ENCODE measurements at places on chromosomes 2 and 18. TPM values are rescaled to one million over a fixed set of nuclear protein-coding genes. Genes with fewer than 3 reads are reported as not detected.

The EGR4 gene
- 0.31 TPM for polyA plus RNA-seq

The AMER3 gene
- polyA plus RNA-seq = 0.26 TPM

- no peak for DNase-seq
These were observed 70.1 kb downstream of the NABP1 start for GRCh38 chr2:191748059-191748461.

DNA sequence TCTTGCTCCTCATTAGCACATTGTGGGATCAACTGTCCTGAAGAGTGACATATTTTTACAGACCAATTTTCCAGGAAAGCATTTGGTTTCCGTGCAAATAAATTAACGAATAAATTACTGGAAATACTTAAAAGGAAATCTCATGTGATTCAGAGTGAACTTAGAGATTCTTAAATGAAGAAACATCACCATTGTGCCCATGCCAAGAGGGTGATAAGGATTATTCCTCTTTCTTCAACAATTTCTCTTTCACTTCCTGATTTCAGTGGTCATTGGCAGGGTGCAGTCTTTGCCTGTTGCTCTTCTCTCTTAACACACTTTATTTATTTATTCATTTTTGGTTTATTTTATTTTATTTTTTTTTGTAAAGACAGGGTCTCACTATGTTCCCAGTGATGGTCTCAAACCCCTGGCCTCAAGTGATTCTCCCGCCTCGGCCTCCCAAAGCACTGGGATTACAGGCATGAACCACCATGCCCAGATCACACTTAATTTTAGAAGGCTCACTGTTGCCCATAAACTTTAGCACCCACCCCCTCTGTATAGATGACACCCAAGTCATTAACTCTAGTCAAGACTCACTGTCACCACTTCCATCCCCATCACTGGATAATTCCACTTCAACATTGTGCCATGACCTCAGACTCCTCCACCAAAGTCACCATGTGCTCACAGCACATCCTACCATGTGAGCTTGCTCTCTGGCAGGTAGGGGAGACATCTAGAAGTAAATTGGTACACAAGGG is 92.6 kb upstream of the CERS6 start:
- DNase-seq = no peak

DNA sequence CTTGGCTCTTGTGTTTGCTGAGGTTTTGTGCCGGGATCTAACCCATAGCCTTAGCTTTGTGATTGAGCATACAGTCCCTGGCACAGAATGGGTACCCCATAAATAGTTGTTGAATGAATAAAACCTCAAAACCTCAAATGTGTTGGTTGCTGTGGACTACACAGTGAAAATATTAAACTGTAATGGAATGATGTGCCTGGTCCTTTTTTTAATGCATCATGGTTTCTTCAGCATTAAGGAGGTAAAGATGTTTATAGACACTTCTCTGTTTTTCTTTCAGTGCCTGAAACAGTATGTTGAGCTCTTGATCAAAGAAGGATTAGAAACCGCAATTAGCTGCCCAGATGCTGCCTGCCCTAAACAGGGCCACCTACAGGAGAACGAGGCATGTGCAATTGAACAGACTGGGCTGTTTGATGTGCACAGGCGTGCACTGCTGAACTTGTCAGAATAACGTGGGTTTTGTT is 97.0 kb downstream of the RNF144A start:
- DNase-seq = peak; percentile 51

GRCh38 chr2:42960842-42961180 is 168.4 kb upstream of the HAAO start:
- peak; percentile 49 for DNase-seq

- peak; percentile 70 for DNase-seq
These were observed 17.9 kb downstream of the CYP26B1 start for GRCh38 chr2:72129681-72130340.

Measured in cardiac muscle cell (in vitro differentiated cells and primary cell).